T47D (cell line): ENCODE measurements at places on chromosomes 12 and 14.

GRCh38 chr12:67459173-67459572, 189.4 kb upstream of the DYRK2 start:
- DNase-seq, result no peak

GRCh38 chr12:6667559-6668210, 4.8 kb upstream of the ING4 start:
- DNase-seq, result peak; percentile 47

DNA sequence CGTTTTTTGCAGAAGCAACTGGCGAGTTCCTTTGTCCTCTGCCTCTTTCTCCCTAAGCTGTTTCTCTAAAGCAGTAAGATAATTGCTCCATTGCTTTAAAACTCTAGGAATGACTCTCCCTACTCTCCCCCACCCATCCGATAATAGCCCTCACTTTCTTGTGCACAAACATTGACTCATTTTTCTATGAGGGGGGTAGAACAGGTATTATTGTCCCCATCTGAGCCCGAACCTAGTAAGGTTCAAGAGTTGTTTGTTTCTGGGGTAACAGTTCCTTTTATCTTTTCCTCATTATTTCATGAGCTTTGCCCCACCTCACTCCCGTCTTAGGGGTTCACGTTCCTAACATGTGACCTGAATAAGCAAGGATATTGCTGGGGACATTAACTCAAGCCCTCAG, 190.6 kb downstream of the EMP1 start:
- no peak for DNase-seq

DNA sequence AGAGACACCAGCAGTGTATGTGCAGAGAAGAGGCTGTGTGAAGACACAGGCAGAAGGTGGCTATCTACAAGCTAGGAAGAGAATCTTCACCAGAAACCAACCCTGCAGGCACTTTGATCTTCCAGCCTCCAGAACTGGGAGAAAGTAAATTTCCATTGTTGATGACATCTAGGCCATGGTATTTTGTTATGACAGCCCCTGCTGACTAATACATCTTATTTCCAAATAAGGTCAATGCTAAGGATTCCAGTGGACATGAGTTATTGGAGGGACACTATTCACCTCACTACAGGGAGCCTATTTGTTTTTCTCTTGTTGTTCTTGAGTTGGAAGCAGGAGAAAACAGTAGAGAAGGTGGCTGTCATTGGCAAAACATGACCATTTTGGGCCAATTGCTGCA, 88.5 kb upstream of the RIN3 start:
- DNase-seq, result no peak

- DNase-seq, result no peak
Observed at GRCh38 chr14:101374373-101375338, 186.6 kb upstream of the DIO3 start.

- peak; percentile 37 for DNase-seq
Observed at GRCh38 chr12:64459394-64459891, 7.5 kb downstream of the TBK1 start.
